Tibial nerve (tissue), 4 donors: ENCODE measurements at places on chromosomes 4 and X. TPM values are rescaled to one million over a fixed set of nuclear protein-coding genes. Genes with fewer than 3 reads are reported as not detected.
A peak's percentile ranks its signal among the peaks of the same experiment; 100 is the strongest.

DNA sequence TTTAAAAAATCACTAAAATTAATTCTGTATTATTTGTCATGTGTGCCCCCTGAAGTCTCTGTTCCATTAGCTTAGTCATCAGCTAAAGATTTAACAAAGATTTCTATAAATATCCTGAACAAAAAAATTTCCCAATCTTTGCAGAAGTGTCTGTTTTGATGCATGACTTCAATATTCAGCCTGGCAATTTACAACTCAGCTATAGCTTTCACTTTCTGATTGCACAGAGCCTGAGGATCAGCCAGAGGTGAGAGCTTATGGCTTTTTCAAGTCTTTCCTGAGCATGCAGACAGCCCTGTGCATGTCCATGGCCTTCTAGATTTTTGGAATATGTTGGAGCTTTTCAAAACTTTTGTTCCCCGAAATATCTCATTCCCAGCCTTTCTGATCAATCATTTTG lies 420.1 kb downstream of the ZNF674 start:
- H3K36me3 ChIP-seq = no peaks in the 10 kb centered on the region
- H3K4me1 ChIP-seq = no peaks in the 10 kb centered on the region
- H3K27me3 ChIP-seq = no peaks in the 10 kb centered on the region
- H3K4me3 ChIP-seq = no peak overlapping the region

The LRP2BP gene
- total RNA-seq = 1.7 TPM

- DNase-seq = no peak
- H3K27me3 ChIP-seq = no peaks in the 10 kb centered on the region
- H3K27ac ChIP-seq = no peak overlapping the region
- H3K36me3 ChIP-seq = no peaks in the 10 kb centered on the region
- no peaks in the 10 kb centered on the region for H3K4me1 ChIP-seq
- no peak overlapping the region for H3K4me3 ChIP-seq
These were observed 71.6 kb downstream of the BMP3 start for GRCh38 chr4:81102107-81102506.

- no peak overlapping the region for H3K4me3 ChIP-seq
- no peaks in the 10 kb centered on the region for H3K27me3 ChIP-seq
- no peaks in the 10 kb centered on the region for H3K36me3 ChIP-seq
- H3K4me1 ChIP-seq = no peaks in the 10 kb centered on the region
- H3K27ac ChIP-seq = no peak overlapping the region
These were observed 708.1 kb downstream of the GLUD2 start for GRCh38 chrX:121755541-121755940.

DNA sequence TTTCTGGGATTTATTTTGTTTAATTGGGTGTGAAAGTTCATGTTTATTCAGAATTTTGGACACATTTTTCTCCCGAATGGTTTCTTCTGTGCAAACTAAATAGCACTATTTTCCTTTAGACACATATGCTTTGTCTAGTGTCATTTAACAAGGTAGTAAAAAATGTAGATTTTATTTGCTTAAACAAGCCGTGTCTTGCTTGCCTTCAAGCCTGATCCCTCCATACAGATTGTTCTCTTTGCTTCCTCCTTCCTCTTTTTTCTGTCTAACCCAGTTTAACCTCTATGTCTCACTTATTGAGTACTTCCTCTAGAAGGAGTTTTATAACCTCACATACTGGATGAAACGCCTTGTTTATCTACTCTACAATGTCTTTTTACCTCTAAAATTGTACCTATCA lies 211.8 kb downstream of the NPFFR2 start:
- H3K4me3 ChIP-seq = no peak overlapping the region
- DNase-seq = no peak
- no peaks in the 10 kb centered on the region for H3K27me3 ChIP-seq
- no peaks in the 10 kb centered on the region for H3K4me1 ChIP-seq
- no peak overlapping the region for H3K27ac ChIP-seq

DNA sequence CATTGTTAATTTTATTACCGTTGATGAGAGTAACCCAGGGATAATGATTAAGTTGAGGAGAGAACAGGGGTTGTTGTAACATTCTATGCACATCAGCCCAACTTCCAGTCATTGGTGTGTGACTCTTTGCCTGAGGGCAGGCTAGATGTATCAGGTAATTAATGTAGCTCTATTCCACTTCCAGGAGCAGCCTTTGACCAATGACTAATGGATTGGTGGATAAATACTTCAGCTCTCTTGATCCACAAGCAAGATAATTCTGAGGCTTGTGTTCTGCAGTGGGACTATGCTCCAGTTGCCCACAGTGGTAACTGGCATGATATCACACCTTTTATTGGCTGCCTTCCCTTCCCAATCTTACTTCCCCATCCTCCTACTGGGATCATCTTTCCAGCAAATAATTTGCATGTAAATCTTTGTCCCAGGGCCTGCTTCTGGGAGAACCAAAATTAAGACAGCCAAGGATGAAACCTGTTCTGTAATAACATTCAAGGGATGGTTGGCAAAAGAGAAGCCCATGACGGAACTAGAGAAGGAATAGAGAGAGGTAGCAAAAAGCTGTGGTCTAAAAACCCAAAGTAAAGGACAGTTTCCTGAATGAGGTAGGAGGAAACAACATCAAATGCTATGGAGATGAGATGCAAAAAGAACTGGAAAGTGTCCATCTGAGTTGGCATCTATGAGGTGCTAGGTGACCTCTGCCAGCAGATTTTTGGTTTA lies 241.4 kb upstream of the RPS6KA3 start:
- no peak for DNase-seq
- no peak overlapping the region for H3K4me3 ChIP-seq
- H3K4me1 ChIP-seq = no peaks in the 10 kb centered on the region
- H3K27me3 ChIP-seq = peaks cover 6% of the 10 kb centered on the region
- no peaks in the 10 kb centered on the region for H3K36me3 ChIP-seq

DNA sequence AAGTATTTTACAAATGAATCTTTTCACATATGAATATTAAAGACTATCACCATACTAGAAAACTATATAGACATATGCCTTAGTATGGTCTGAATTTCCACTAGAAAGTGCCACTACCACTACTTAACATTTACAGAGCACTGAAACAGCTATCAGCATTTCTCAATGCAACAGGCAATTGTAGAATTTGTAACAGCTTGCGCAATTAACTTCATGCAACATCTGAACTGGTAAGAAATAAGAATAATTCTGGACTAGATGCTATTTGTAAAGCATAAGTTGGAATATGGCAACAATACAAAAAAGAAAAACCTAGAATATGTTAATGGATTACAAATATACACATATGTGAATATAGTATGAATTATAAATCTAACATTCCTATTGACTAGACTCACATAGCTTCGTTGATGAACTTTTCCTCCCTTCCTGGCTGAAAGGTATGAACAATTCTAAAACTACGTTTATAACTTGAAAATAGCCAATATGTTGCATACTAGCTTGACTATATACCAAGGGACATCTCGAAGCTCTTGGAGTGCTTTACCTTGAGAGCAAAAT lies 82.0 kb downstream of the ATP8A1 start:
- no peak for DNase-seq
- H3K36me3 ChIP-seq = no peaks in the 10 kb centered on the region
- H3K4me3 ChIP-seq = no peak overlapping the region
- no peaks in the 10 kb centered on the region for H3K4me1 ChIP-seq
- no peaks in the 10 kb centered on the region for H3K27me3 ChIP-seq

The AVPR2 gene
- 5.7 TPM for total RNA-seq

DNA sequence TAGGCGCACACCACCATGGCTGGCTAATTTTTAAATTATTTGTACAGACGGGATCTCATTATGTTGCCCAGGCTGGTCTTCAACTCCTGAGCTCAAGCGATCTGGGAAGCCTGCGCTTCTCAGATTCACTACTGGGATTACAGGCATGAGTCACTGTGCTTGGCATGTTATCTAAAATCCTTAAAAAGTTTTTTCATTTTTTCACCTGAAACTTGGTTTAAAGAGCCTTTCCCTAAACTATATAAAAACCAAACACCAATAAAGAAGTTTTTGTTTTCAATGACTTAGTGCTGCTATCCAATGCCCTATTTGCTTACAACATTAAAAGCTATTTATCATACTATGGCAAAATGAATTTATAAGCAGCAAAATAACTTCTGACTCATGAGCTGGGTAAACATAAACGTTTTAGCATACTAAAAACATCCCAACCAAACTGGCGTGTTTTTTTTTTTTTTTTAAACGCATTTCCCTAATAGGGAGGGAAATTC lies 127.8 kb downstream of the UBE2K start:
- DNase-seq = no peak
- no peaks in the 10 kb centered on the region for H3K27me3 ChIP-seq
- H3K4me1 ChIP-seq = no peaks in the 10 kb centered on the region

DNA sequence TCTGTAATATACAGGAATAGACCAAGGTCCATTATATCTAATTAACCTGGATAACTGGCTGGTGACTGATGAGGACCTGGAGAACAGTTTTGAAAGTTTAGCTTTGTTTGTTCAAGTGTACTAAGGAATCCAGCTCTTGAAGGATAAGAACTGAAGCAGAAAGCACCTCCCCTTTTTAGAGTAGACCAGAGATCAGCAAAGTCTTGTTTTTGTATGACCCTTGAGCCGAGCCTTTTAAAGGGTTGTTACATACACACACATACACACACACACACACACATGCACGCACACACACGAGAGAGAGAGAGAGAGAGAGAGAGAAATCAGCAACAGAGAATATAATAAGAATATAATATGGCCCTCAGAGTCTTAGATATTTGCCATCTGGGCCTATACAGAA lies 13.0 kb downstream of the MOSPD2 start:
- H3K27me3 ChIP-seq = no peaks in the 10 kb centered on the region
- H3K27ac ChIP-seq = no peak overlapping the region
- no peak for DNase-seq
- no peak overlapping the region for H3K4me3 ChIP-seq

GRCh38 chr4:87052615-87053014 lies 117.8 kb downstream of the AFF1 start:
- H3K36me3 ChIP-seq = peaks cover under 1% of the 10 kb centered on the region
- H3K27ac ChIP-seq = peak overlapping the region; percentile 86
- no peak for DNase-seq
- no peak overlapping the region for H3K4me3 ChIP-seq
- H3K4me1 ChIP-seq = peaks cover 97% of the 10 kb centered on the region

The HSD17B13 gene
- total RNA-seq = 1.7 TPM

- H3K27ac ChIP-seq = no peak overlapping the region
- H3K4me3 ChIP-seq = no peak overlapping the region
- no peaks in the 10 kb centered on the region for H3K27me3 ChIP-seq
- H3K4me1 ChIP-seq = no peaks in the 10 kb centered on the region
- DNase-seq = no peak
- H3K36me3 ChIP-seq = no peaks in the 10 kb centered on the region
These were observed 43.7 kb downstream of the MAGEC1 start for GRCh38 chrX:141947350-141947749.

- H3K36me3 ChIP-seq = no peaks in the 10 kb centered on the region
- no peak for DNase-seq
- H3K27ac ChIP-seq = no peak overlapping the region
- H3K27me3 ChIP-seq = no peaks in the 10 kb centered on the region
These were observed 129.0 kb upstream of the TECRL start for GRCh38 chr4:64538219-64538618.

GRCh38 chr4:105060628-105061027 lies 86.0 kb upstream of the TET2 start:
- no peaks in the 10 kb centered on the region for H3K27me3 ChIP-seq
- H3K36me3 ChIP-seq = no peaks in the 10 kb centered on the region
- H3K4me1 ChIP-seq = no peaks in the 10 kb centered on the region
- no peak overlapping the region for H3K4me3 ChIP-seq
- DNase-seq = no peak

DNA sequence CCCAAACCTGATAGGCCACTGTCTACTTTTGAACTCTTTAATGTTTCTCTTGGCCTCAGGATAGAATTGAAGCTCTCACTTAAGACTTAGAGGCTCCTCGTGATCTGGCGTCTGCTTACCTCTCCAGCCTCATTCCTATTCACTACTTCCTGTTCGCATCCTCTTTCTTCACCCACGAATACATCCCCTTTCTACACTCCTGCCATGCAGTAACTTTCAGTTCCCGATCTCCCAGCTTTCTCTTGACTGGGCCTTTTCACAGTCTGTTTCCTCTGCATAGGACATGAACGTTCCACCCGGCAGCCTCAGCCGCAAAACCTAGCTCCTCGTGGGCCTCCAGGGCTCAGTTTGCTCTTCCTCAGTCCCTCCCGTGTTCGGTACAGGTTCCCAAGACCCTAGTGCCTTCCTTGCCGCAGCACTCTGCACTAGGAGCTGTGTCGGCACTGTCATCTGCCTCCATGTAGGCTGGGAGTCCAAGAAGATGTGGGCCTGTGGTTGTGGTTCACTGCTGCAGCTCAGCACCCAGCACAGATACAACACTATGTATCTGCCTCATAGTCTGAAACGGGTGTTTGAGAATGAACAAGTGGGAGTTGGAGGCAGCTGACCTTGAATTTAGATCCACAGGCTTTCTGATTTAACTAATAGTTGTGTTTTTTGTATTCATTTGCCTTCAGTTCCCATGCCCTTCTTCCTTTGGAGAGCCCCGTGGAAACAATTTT lies 15.8 kb downstream of the RPL39 start:
- H3K4me3 ChIP-seq = no peak overlapping the region
- no peaks in the 10 kb centered on the region for H3K4me1 ChIP-seq
- no peak for DNase-seq
- H3K27ac ChIP-seq = no peak overlapping the region
- no peaks in the 10 kb centered on the region for H3K27me3 ChIP-seq

DNA sequence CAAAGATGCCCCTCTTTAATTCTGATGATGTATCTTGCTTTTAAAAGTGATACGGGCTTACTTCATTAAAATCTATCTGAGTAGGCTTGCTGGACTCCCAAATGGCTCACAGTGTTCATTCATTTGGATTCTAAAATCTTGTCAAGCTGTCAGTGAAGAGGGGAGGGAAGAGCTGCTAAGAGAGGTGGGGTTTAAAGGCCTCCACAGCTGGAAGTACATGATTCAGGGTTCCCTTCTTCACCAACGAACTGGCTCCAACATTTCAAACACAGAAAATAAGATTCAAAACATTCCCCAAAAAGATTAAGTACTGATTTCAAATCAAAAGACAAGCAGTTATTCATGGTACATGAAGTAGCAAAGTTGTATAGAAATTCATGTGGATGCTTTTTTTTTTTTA lies 133.0 kb upstream of the NAP1L5 start:
- H3K27ac ChIP-seq = peak overlapping the region; percentile 29
- no peak for DNase-seq
- no peaks in the 10 kb centered on the region for H3K27me3 ChIP-seq
- H3K4me3 ChIP-seq = no peak overlapping the region
- H3K36me3 ChIP-seq = no peaks in the 10 kb centered on the region
- H3K4me1 ChIP-seq = no peaks in the 10 kb centered on the region

The LRIT3 gene
- total RNA-seq = 0.21 TPM

The TXK gene
- total RNA-seq = 0.84 TPM

DNA sequence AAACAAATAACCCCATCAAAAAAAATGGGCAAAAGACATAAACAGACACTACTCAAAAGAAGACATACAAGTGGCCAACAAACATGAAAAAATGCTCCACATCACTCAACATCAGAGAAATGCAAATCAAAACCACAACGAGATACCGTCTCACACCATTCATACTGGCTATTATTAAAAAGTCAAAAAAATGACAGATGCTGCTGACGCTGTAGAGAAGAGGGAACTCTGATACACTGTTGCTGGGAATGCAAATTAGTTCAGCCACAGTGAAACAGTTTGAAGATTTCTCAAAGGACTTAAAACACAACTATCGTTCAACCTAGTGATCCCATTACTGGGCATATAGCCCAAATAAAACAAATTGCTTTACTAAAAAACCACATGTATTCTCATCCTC lies 671.2 kb upstream of the FTHL17 start:
- no peak for DNase-seq
- H3K4me1 ChIP-seq = no peaks in the 10 kb centered on the region
- no peak overlapping the region for H3K27ac ChIP-seq
- H3K27me3 ChIP-seq = no peaks in the 10 kb centered on the region
- H3K36me3 ChIP-seq = no peaks in the 10 kb centered on the region
